H1 (cell line): ENCODE measurements at places on chromosomes 11 and 22. TPM values are rescaled to one million over a fixed set of nuclear protein-coding genes. Genes with fewer than 3 reads are reported as not detected.

GGT5 gene
- not detected in 2 replicates for total RNA-seq

GRCh38 chr11:79335681-79336080 lies 105.1 kb downstream of the TENM4 start:
- no peak for DNase-seq

- DNase-seq: no peak
These were observed 34.2 kb upstream of the ADSL start for GRCh38 chr22:40312050-40312449.

- DNase-seq: no peak
These were observed 64.7 kb downstream of the LDLRAD3 start for GRCh38 chr11:36008584-36008983.

CCDC73 gene
- not detected in 2 replicates for total RNA-seq

- no peak for DNase-seq
These were observed 781 bp downstream of the SIDT2 start for GRCh38 chr11:117179048-117179999.

DNA sequence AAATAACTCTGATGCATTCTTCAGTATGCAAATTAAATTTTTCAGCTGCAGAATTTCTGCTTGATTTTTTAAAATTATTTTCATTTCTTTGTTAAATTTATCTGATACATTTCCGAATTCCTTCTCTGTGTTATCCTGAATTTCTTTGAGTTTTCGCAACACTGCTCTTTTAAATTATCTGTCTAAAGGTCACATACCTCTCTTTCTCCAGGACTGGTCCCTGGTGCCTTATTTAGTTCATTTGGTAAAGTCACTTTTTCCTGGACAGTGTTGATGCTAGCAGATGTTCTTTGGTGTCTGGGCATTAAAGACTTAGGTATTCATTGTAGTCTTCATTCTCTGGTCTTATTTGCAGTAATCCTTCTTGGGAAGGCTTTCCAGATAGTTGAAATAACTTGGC lies 577.4 kb upstream of the LUZP2 start:
- no peak for DNase-seq

- no peak for DNase-seq
These were observed 20.1 kb downstream of the CELSR1 start for GRCh38 chr22:46517255-46517761.

- no peak for DNase-seq
These were observed 335.7 kb downstream of the TBC1D22A start for GRCh38 chr22:47098121-47098520.

SLC25A45 gene
- total RNA-seq: 0.54 and 0.61 TPM in 2 replicates

DNA sequence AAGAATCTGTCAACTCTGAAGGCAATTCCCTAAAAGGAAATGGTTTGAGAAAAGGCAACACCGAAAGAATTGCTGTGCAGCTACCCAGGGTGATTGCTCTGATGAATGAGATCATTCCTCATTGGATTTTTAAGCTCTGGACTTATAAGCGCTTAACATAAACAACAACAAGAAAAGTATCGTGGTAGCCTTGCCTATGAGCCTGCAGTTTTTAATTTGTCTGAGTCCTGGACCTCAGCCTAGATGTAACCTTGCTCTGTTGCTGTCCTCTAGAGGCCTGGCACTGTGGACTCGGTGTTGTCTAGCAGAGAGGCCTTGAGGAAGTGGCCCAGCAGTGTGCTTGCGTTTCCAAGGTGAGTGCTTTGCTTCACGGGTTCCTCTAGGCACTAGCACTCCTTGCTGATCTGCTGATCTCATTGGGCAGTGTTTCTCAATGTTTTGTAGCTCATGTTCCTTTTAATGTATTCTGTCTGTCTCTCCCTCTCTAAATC lies 20.4 kb downstream of the CCDC81 start:
- no peak for DNase-seq

GRCh38 chr11:97610854-97611253 lies 1221.0 kb downstream of the JRKL start:
- DNase-seq: peak; percentile 46

- DNase-seq: peak; percentile 54
These were observed 5.6 kb downstream of the DUSP8 start for GRCh38 chr11:1566381-1567051.

- DNase-seq: peak; percentile 59
These were observed 7.4 kb downstream of the PLXNB2 start for GRCh38 chr22:50299785-50300619.

DNA sequence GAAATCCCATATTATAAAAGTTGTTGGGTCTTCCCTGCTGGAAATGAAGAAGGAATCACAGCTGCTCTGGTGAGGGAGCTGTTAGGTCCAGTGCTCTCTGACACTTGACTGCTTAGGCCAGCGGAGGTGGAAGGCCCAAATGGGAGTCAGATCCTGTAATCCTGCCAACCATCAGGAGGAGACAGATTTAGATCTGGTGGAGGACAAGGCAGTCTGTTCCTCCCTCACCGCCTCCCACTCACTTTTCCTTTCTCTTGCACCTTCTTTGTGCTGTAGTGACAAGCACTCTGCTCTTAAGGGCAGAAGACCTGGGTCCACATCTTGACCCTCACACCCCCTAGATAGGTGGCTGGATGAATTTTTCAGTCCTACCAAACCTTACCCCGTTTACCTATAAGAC lies 59.7 kb upstream of the CHST1 start:
- DNase-seq: no peak

MYO7A gene
- 1.9 and 2.4 TPM in 2 replicates for total RNA-seq

DNA sequence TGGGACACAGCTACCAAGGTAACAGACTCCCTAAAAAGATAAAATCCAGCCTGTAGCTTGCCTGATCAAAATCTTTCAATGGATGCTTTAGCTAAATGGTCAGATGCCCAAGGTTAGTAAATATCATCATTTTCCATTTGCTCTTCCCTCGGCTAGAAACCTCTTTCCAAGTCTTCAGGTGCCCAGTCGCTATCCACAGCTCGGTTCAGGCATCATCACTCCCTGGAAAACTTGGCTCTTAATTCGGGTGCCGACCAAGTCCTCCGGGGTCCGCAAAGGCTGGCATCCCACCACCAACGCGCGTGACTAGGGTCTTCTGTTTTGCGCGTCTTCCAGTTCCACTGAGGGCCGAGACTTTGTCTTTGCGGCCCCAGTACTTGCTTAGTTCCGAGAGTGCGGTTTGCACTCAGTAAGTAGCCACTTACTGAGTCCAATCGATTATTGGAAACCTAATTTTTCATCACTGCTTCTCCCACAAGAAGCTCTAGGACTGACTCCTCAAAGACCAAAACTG lies 44.3 kb downstream of the OR4D9 start:
- no peak for DNase-seq

DNA sequence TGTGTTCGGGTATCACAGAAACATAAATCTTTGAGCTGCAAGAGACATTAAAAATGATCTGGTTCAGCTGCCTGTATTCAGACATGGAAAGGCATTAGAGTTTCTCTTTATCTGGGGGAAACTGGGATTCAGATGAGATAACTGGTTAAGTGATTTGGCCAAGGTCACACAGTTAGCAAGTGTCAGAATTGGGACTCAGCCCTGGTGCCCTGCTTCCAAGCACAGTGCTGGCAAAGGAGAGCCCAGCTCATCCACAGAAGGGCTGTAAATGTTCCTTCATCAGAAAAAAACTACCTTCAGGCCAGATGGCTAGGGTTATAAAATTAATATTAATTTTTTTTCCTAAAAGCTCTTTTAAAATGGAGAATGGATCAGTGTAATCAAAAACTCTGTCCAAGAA lies 20.4 kb upstream of the CADM1 start:
- DNase-seq: no peak

DNA sequence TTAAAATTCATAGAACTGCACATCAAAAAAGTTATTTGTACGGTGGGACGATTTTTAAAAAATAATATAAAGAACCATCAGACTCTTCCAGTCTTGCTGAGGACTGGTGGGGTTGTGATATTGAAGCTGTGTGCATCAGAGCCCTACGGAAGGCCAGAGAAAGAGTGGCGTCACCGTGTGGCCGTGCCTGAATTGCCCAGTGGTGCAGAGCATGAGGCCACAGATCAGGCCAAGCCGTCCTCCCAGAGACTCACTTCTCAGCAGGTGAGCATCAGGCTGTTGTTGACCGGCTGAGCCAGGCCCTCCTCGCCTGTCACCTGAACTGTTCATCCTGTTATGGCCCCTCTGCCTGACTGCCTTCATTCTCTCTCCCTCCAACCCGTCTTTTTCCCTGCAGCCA lies 1013.9 kb downstream of the TBC1D22A start:
- DNase-seq: peak; percentile 58

KDM4E gene
- total RNA-seq: not detected in 2 replicates

- no peak for DNase-seq
These were observed 35.3 kb upstream of the FZD4 start for GRCh38 chr11:86990515-86990914.

GRCh38 chr11:60871378-60872061 lies 4.2 kb downstream of the ZP1 start:
- DNase-seq: no peak

CFAP300 gene
- 1.5 and 2.1 TPM in 2 replicates for total RNA-seq

DNA sequence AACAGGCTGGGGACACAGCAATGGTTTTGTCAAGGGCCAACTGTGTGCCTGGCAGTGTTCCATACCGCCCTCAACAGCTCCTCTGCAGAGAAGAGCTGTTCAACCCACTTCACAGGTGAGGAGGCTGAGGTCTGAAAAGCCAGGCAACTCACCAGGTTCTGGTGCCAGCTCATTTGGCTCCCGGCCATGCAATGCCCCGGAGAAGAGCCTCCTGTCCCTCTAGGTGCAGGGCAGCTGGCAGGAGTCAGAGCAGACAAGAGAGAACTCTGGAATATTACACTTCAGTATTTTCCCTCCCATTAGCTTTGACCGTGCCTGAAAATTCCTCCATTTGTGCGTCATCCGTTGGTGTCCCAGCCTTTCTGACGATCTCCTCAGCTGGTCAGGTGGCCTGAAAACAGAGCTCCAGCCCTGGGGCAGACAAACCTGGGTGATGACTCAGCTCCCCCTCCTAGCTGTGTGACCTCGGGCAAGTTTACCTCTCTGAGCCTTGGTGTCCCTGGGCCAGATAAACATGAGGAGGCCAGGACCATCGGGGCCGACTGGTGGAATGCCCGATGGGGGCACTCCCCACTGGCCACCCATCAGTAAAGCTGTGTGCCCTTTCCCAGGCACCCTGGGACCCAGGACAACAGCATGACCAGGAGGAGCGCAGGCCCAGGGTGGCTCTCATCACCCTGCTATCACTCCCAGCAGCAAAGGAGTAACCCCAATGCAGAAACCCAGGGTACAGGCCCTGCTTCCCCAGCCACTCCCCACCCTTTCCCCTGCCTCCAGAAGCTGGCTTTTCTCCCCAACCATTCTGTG lies 9.6 kb upstream of the C1QTNF6 start:
- DNase-seq: no peak

DNA sequence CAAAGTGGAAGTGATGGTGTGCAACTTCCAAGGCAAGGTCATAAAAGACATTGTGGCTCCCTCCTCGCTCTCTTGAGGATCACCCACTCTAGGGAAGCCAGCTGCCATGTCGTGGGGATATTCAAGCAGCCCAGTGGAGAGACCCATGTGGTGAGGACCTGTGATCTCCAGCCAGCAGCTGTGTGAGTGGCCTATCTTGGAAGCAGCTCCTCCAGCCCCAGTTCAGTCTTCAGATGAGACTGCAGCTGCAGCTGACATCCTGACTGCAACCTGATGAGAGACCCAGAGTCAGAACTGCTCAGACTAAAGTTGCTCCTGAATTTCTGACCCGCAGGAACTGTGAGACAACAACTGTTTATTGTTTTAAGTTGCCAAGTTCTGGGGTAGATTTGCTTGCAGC lies 86.4 kb upstream of the GRK3 start:
- DNase-seq: no peak

- no peak for DNase-seq
These were observed 11.8 kb downstream of the UPB1 start for GRCh38 chr22:24506802-24507438.

- DNase-seq: peak; percentile 53
These were observed 92.0 kb upstream of the KCNQ1OT1 start for GRCh38 chr11:2791521-2792380.

PRR5L gene
- total RNA-seq: 7.4 and 10.1 TPM in 2 replicates

INCENP gene
- 132 TPM in 2 replicates for total RNA-seq

GRCh38 chr11:62974848-62975522 lies 9.8 kb downstream of the SLC22A6 start:
- peak; percentile 25 for DNase-seq

BATF2 gene
- total RNA-seq: 1.4 and 2.0 TPM in 2 replicates

- no peak for DNase-seq
These were observed 17.2 kb upstream of the OR5B21 start for GRCh38 chr11:58525037-58525614.

SNX19 gene
- total RNA-seq: 22.6 and 25.2 TPM in 2 replicates

SEC14L6 gene
- total RNA-seq: 0.63 and 0.80 TPM in 2 replicates

DNA sequence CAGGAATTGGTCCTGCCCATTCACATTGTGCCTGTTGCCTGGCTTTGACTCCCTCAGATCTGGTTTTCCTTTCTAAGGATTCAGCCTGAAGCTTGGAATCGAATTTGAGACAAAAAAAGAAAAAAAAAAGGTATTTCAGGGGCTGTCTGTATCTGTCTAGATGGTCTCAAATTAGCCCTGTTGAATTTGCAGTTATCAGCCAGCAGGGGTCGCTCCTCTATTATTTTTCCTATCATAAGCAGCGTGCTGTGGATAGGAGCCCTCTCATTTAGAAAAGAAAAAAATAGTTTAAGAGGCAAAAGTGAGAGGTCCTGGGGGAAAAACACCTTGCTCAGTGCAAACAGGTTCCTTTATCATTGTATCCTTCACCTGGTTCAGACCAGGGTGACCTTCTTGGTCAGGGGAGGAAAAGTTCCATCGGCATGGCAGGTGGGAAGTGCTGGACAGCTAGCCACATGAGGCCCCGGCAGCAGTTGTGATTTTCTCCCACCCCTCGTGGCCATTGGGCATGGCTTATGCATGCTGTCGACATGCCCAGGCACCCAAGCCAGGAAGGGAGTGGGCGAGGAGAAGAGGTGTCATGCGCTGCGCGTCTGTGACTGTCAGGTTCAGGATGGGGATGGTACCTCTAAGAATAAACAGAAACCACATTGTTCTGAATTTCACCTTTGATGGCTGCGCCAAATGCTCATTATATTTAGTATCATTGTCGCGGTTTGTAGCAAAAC lies 13.1 kb downstream of the OR5AK2 start:
- no peak for DNase-seq

- peak; percentile 44 for DNase-seq
These were observed 26.9 kb downstream of the PICALM start for GRCh38 chr11:86041975-86042378.

DNA sequence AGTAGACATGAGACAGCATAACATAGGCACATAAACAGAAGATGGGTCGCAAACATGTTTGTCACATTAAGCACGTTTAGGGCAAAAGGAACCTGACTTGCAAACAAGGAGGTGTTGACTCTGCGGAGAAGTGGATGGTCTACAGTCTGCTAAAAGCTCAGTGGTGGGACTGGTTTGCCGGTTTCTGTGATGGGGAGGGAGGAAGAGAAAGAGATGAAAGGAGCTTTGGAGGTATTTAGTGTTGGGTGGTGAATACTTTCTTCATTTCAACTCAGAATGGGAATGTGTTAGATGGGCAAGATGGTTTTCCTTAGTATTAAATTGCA lies 191.4 kb upstream of the SORL1-AS1 start:
- no peak for DNase-seq

- DNase-seq: no peak
These were observed 15.7 kb upstream of the MYEOV start for GRCh38 chr11:69278091-69278867.

DNA sequence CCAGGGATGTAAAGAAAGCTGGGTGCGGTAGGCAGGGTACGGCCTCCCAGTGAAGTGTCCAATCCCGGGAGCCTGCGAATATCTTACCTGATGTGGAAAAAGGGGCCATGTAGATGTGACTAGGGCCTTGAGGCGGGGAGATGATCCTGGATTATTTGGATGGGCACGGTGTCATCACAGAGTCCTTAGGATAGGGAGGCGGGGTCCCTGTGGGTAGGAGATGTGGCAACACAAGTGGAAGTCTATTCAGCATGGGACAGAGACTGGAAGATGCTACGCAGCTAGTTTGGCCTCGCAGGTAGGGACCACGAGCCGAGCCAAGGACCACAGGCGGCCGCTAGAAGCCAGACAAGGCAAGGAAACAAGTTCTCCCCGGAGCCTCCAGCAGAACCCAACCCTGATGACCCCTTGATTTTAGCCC lies 46.4 kb upstream of the SHANK2 start:
- DNase-seq: no peak
